Right atrium auricular region (tissue), 2 donors: ENCODE measurements at places on chromosomes 3 and 15. TPM values are rescaled to one million over a fixed set of nuclear protein-coding genes. Genes with fewer than 3 reads are reported as not detected.

Gene RTP1
- total RNA-seq = not detected

DNA sequence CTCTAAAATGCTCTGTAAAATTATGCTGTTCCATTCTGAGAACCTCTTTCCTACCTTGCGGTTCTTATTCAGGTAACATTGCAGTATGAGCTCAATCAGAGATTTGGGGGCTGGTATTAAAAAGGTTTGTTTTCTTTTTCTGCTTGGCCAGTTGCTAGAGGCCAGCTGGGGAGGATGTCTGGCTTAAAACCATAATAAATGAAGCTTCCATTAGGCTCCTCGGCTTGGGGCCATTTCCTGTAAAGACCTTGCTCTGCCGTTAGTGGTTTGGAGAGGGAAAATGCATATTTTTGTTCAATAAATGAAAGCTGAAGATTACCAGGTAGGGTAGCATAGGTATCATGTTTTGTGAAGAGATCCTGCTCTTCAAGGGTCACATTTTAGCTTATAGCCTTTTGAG is 55.2 kb downstream of the MCTP2 start:
- H3K4me1 ChIP-seq = no peaks in the 10 kb centered on the region
- no peak for DNase-seq
- no peaks in the 10 kb centered on the region for H3K27me3 ChIP-seq
- H3K27ac ChIP-seq = no peak overlapping the region
- H3K36me3 ChIP-seq = no peaks in the 10 kb centered on the region

- DNase-seq = no peak
- no peaks in the 10 kb centered on the region for H3K4me1 ChIP-seq
- H3K36me3 ChIP-seq = no peaks in the 10 kb centered on the region
- no peaks in the 10 kb centered on the region for H3K27me3 ChIP-seq
- H3K4me3 ChIP-seq = no peak overlapping the region
Measured at GRCh38 chr3:186129206-186129605, 20.3 kb upstream of the ETV5 start.

Gene GOLGA6B
- total RNA-seq = not detected

Gene ARPP21
- total RNA-seq = not detected

DNA sequence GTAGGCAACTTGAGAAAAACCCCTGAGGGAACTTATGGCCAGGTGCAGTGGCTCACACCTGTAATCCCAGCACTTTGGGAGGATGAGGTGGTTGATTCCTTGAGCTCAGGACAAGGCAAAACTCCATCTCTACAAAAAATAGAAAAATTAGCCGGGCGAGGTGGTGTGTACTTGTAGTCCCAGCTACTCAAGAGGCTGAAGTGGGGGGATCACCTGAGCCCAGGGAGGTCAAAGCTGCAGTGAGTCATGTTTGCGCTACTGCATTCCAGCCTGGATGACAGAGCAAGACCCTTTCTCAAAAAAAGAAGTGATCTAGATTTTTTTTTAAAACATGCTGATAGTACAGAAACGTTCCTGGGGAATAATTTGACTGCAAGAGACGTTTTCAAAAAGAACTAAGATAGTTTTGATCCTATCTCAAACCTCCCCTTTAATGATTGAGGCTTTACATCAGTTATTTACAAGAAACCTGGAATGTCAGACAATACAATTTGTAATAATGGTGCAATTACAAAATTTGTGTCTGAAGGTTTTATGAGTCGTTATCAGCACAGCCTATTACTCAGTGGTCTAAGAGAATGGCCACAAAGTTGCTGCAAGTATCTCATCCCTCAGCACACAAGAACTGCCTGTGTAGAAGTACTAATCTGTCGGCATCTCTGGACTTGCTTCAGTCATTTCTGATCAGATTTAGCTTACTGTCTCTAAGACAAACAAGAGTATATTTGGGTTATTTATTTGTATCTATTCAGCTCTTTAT is 32.2 kb upstream of the KLHL25 start:
- H3K4me1 ChIP-seq = no peaks in the 10 kb centered on the region
- no peaks in the 10 kb centered on the region for H3K27me3 ChIP-seq
- no peak overlapping the region for H3K4me3 ChIP-seq
- H3K27ac ChIP-seq = no peak overlapping the region
- H3K36me3 ChIP-seq = no peaks in the 10 kb centered on the region
